Suppressor macrophage (primary cell): ENCODE measurements at places on chromosomes 4 and X.

DNA sequence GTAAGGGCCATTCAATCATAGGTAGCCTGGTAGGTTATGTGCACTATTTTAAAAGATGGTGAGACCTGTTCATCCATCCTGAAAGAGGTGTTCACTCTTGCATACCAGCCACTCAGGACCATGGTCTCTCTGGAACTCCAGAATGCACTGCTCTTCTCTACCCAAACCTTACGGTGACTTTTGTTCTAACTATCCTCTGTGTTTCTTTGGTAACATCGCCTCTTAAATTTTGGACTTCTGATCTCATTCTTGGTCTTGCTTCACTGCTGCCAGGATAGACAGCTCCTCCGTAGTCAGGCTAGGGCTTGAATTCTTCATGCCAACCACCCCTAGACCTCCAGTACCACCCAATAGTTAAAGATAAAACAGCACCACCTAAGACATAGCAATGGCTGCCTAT, 346.3 kb upstream of the GALNT7 start:
- DNase-seq: no peak

DNA sequence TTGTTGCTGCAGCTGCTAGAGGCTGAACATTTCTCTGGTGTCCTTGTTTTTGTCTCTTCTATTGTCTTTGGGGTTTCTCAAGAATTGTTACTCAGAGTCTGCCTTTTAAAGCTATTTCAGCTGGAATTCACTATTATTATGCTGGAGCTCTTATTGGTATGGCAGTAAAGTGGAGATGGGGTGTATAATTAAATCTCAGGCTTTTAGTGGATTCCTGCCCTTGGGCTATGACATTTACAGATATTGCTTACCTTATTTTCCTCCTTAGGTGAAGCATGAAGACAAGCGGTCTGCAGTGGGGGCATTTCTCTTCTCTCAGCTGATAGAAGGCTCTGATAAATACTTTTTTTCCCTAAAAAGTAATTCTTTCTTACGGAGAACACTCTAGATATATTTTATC, 1656.6 kb upstream of the IGFBP7 start:
- no peak for DNase-seq

DNA sequence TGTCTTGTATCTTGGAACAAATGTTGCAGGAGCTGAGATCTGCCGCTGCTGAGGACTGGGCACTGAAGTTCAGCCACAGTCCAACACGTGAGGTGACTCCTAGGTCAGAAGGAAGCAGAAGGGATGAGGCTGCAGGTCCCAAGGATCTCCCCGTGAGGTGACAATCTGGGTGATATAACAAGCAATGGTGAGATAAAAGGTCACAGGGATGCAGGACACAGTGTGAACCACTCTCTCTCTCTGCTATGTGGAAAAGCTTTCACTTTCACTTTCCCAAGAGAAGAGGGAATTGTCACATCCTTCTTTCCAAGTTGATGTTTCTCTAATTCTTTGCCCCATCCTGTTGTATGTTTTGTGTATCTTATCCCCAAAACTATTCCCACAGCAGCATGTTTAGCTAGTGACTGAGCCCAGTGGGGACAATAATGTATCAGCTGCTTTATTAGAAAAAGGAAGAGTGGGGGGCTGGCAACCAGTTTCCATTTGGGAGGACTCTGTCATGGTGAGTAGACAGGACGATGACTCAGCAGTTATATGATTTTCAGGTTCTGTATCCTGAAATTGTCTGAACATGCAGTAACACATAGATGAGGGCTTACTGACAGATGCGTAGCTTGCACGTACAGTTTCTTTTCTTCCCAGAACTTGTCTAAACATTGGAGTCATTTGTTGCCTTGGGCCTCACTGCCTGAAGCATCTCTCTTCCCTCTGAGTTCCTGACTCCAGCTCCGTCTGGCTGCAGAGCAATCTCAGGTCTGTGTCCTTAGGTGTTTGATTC, 1415.8 kb upstream of the TENM3 start:
- DNase-seq: no peak

- DNase-seq: no peak
These were observed 177.4 kb upstream of the HS3ST1 start for GRCh38 chr4:11606078-11606477.

- no peak for DNase-seq
These were observed 38.2 kb downstream of the TRPC3 start for GRCh38 chr4:121913667-121914066.

DNA sequence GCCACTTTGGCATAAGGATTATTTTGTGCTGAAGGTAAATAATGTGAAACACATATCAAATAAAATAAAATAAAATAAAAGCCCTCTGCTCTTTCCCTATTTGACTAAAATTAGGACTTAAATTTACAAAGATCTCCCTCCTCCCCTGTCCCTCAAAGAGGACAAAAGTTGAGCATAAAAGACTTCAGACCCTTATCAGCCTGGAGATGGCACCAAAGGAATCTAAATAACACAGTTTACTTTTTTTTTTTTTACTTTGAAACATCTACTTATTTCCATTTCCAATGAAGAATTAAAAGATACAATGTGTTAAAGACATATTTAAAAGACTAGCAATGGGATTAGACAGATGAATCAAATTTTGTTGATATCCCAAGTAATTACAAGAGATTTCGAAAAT, 89.7 kb downstream of the EPHA5 start:
- no peak for DNase-seq

- DNase-seq: peak; percentile 29
These were observed 36.3 kb downstream of the IL21 start for GRCh38 chr4:122584519-122584918.

DNA sequence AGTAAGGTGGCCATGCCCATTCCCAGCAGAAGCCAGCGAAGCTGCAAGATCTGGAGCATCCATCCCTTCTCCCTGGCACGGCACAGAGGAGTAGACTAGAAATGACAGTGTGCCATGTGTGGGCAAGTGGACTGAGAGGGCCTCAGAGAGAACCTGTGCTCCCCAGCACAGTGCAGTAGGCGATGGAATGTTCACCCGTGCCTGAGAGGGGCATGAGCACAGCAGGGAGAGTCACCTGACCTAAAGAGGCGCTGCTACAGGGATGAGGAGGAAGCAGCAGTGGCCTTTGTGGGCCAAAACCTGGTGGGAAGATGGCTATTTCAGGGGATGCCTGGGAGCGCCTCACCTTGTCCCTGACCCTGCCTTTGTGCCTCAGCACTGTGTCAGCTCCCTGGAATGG, 8.0 kb upstream of the CDKN2AIP start:
- no peak for DNase-seq

- peak; percentile 35 for DNase-seq
These were observed 38.8 kb downstream of the SEPTIN6 start for GRCh38 chrX:119654112-119654531.

DNA sequence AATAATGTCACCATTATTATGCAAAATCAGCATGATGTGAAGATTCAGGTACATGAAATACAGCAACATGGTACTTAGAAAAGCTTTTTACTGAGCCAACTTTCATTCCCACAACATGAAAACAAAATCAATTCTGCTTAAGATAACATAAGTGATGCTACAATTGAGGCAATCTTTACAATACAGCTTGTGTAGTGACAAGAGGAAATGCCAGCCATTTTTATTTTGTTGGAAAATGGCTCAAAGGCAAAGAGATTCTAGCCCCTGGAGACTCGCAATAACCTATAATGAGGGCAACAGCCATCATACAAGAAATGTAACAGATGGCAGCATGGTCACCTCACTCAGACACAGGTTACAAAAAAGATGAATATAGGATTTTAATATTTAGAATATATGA, 560.4 kb downstream of the SPOCK3 start:
- DNase-seq: no peak

GRCh38 chr4:48141048-48141447, 7.0 kb upstream of the TXK start:
- no peak for DNase-seq

GRCh38 chr4:64495946-64496345, 86.7 kb upstream of the TECRL start:
- no peak for DNase-seq

GRCh38 chr4:81071013-81071412, 40.5 kb downstream of the BMP3 start:
- DNase-seq: no peak

GRCh38 chr4:172411149-172411548, 597.9 kb downstream of the GALNTL6 start:
- no peak for DNase-seq

GRCh38 chr4:38333219-38333618, 330.8 kb upstream of the KLF3 start:
- DNase-seq: peak; percentile 17

GRCh38 chr4:136121426-136121825, 1410.9 kb downstream of the PCDH18 start:
- DNase-seq: no peak

GRCh38 chr4:29277381-29277780, 1442.8 kb upstream of the PCDH7 start:
- DNase-seq: no peak

- peak; percentile 56 for DNase-seq
These were observed 21.1 kb downstream of the VSIG4 start for GRCh38 chrX:66018585-66019309.

DNA sequence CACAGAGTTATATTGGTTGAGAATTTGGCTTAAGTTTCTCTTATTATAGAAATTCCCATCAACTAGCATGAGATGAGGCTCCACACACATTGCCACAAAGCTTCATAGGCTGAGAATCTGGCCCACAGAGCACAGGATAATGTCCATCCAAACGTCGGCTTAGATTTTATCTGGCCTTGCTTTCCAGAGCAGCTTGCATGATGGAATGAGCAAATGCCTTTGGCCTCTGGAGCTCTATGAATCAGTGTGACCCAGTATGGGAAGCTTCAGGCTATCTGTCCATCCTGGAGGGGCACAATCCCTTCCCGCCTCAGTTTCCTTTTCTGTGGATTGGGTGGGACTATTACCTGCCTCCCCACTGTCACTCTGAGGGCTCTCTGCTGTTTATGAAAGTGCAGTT, 131.5 kb upstream of the NDP start:
- no peak for DNase-seq

DNA sequence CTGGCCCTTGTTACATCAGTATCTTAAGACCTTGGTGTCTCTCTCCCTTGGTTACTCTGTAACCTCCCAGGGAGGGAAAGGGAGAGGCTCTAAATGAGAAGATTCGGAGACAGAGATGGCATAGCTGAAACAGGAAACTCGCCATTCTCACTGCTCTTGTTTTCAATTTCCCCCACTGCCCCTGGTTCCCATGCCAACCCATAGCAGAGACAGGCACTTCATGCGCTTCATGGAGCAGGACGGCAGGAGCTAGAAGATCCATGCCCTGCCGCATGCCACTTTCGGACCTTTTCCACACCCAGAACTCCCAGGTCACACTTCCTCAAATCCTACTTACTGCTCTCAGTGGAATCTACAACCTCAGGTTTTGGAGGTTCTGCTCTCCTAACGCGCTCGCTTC, 3.1 kb downstream of the ZMYM3 start:
- no peak for DNase-seq

GRCh38 chr4:12036450-12036849, 607.8 kb upstream of the HS3ST1 start:
- no peak for DNase-seq

- DNase-seq: no peak
These were observed 114.3 kb downstream of the AMELX start for GRCh38 chrX:11407331-11408108.

GRCh38 chr4:90799895-90800294, 672.7 kb downstream of the CCSER1 start:
- no peak for DNase-seq

- DNase-seq: peak; percentile 66
These were observed at the start of gene CLIC2 for GRCh38 chrX:155334486-155335336. Gene CLIC2 (minus strand): TSS chrX:155334614. CDS start chrX:155334427, 187 bp downstream.

- DNase-seq: no peak
These were observed 23.1 kb upstream of the PWWP3B start for GRCh38 chrX:106144755-106145639.

- DNase-seq: no peak
These were observed 477 bp downstream of the KLHL13 start for GRCh38 chrX:118115953-118116712.

DNA sequence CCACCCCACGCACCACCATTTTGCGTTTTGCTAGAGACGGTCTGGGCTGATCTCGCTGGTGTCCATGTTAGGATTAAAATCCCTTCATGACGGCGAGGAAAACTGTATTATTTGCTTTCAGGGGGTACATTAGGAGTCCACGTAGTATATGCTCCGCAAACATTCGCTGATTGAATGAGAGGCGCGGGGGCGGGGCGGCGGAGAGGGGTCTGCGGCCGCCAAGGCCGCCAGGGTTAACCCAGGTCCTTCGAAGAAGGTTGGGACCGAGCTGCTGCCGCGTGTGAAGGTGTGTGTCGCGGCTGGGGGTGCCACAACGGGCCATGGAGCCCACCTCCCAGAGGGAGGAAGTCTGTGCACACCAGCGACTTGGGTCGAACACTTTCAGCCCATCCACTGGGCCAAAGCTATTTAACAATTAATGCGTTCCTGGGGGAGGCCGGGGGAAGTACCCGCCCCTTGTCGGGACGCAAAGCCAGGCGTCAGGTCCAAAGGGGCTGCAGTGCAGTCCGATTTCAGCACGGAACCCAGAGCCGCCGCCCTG, 6.4 kb upstream of the PITX2 start:
- DNase-seq: no peak

- no peak for DNase-seq
These were observed 106.0 kb downstream of the ADRA2C start for GRCh38 chr4:3871881-3872833.

GRCh38 chr4:110452546-110452945, 23.4 kb upstream of the ENPEP start:
- no peak for DNase-seq

GRCh38 chr4:38149472-38149996, 189.3 kb downstream of the PTTG2 start:
- DNase-seq: no peak

DNA sequence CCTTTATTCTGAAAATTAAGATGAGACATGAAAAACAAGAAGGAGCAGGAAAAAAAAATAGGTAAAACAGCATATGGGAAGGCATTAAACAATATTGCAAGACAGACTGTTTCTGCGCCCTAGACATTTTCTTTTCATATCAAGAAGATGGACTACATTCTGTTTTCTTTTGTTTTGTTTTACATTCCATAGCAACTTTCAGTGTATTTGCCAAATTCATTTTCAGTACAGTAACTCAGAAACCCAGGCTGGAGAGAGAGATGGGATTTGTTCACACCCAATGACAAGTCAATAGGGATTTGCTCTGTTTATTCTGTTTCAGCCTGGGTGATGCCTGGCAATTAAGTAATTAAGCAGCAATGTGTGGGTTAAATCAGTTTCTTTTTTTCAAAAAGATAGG, 892.8 kb upstream of the DIAPH2 start:
- DNase-seq: no peak

GRCh38 chr4:98739751-98740150, 81.3 kb upstream of the TSPAN5 start:
- no peak for DNase-seq

DNA sequence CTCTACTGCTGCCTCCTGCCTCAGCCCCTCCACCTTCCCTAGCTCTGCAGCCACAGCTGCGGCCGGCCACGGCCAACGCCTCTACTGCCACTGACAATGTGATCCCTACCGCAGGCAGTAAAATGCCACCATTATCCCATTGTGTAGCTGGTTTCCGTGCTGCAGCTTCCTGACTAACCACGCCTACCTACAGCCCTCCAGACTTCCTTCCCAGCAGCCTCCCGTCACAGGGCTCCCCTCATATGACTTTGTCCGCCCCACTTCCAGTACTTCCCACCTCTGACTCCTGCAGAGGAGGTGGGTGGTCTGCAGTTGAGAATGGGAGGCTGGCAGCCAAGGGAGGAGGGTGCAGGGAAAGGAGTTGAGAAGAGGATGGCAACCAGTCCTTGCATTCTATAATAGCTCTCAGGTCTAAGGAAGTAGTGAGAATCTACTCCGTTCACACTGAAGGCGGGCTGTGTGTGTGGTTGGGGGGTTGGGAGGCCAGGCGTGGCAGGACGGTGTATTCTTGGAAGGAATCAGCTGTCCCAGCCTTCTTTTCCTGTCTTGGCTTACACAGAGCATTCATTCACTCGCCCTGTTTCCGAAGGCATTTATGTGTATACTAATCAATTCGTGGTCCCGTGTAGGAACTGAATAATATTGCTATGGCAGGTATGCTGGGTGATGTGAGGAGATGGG, 33.1 kb upstream of the USP51 start:
- DNase-seq: peak; percentile 2
